ENCODE measurements at places on chromosomes 4 and X.

GRCh38 chr4:76282941-76283689 is 23.4 kb upstream of the STBD1 start:
- DNase-seq = no peak

GRCh38 chr4:25308306-25308705 is 4.3 kb upstream of the ZCCHC4 start:
- DNase-seq = no peak

GRCh38 chr4:157664726-157665125 is 444.2 kb downstream of the GRIA2 start:
- DNase-seq = no peak

DNA sequence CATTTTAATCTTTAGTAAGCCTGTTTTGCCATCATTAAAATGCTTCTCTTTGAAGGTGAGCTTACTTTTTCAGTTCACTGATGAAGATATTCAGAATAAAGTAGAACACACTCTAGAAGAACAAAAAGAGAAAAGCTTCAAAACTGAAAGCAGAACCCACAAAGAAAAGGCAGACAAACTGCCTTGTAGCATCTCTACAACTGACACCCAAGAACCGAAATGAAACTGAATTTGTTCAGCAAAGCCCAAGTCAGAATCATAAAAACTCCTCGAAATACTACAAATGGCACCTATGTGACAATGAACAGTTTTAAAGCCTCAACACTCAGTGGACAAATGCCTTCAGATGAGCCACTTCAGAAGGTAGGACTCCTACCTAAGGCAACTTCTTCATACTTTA is 83.6 kb downstream of the MAML3 start:
- no peak for DNase-seq

GRCh38 chr4:145375416-145375815 is 106.2 kb upstream of the SMAD1 start:
- DNase-seq = no peak

- no peak for DNase-seq
Measured at GRCh38 chr4:143351774-143352451, 15.2 kb downstream of the GAB1 start.

DNA sequence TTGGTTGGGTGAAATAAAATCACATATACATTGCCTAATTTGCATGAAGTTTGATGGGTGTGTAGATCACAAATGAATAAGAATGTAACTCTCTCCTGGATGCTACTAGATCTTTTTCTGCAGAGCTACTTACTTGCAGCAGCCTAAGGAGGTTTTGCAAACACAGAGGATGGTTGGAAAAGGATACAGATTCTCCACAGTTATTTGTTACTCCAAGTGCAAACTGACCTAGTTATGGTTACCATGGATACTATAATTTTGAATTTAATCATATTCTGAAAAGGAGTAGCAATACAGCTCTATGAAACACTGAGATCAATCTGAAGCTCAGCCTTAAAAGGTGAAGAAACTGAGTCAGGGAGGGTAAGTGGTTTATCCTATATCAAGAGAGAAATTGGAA is 9.1 kb upstream of the ARHGEF38 start:
- DNase-seq = no peak

- DNase-seq = peak; percentile 59
Measured at GRCh38 chr4:82268050-82268825, 105.6 kb downstream of the HNRNPD start.

GRCh38 chr4:141900856-141901255 is 264.5 kb downstream of the IL15 start:
- DNase-seq = no peak

GRCh38 chr4:90415116-90415515 is 287.9 kb downstream of the CCSER1 start:
- no peak for DNase-seq
